ENCODE measurements at places on chromosomes 1 and 21.
A peak's percentile ranks its signal among the peaks of the same experiment; 100 is the strongest.

DNA sequence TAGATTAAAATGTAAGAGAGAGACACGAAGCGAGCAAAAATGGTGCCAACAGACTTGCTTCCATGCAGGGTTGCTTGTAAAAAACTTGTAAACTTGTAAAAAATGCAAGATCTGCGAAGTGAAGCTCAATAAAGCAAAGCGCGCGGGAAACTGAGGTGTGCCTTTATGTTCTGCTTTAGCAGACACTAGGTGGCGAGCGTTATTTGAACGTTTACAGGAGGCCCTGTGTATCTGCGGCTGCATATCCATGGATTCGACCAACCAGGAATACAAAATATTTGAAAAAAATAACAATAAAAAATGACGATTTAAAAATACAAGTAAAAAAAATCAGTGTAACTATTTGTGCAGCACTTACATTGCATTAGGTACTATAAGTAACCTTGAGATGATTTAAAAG is 1.5 kb downstream of the UBE2G2 start:
- DNase-seq, result no peak

GRCh38 chr1:86957221-86957620 is 42.8 kb downstream of the HS2ST1 start:
- DNase-seq, result no peak

DNA sequence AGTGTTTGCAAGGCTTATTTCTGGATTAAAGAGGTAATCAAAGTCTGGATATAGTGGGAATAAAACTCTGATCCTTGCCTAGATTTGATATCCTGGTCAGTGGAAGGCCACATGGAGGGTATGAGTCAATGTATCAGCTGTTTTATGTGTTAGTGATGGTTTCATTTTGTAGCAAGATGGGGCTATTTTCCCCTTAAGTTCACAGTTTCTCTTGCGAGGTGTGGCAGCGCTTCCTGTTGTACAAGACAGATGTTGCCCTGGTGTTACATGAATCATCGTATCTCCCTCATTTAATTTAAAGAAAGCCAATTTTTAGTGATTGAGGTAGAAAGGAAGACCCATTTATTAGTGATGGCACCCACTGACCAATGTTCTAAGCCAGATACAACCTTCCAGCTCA is 220.2 kb downstream of the DUSP10 start:
- DNase-seq, result no peak

DNA sequence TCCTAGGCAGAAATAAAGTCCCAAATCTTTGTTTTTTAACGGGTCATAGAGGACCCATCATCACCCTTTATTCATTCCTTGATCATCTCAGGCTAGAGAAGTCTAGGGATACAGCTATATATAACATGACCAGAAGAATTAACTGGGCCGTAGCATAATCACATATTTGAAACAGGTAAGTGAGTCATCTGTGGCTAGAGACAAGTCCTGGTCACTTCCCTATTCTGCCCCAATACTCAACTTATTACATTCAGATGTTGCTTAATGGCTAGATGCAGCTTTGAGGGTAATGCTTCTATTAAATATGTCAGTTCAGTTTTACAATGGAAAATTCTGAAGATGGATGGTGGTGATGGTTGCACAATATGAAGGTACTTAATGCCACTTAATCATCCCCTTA is 47.0 kb downstream of the EXO1 start:
- DNase-seq, result no peak

DNA sequence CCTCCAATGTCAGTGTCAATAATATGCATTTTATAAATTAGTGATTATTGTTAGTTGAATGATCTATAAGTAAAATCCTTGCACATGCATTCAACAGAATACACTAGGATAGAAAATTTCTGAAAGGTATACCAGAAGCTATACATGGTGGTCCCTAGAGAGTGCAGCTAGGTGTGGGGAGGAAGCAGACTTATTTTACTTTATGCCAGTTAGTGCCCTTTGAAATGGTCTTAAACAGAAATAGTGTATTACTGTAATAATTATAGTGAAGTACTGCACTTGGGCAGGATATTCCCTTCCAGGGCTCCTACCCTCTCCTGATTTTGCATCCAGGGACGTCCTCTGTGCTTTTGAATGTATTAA is 23.2 kb upstream of the WDR26 start:
- no peak for DNase-seq

GRCh38 chr1:232878086-232878485 is 72.3 kb upstream of the NTPCR start:
- DNase-seq, result peak; percentile 58

- DNase-seq, result no peak
Observed at GRCh38 chr1:244436336-244437085, 15.2 kb downstream of the ADSS2 start.

- DNase-seq, result no peak
Observed at GRCh38 chr1:212583643-212584042, 24.9 kb upstream of the ATF3 start.

GRCh38 chr1:180151508-180151907 is 3.2 kb upstream of the QSOX1 start:
- no peak for DNase-seq

DNA sequence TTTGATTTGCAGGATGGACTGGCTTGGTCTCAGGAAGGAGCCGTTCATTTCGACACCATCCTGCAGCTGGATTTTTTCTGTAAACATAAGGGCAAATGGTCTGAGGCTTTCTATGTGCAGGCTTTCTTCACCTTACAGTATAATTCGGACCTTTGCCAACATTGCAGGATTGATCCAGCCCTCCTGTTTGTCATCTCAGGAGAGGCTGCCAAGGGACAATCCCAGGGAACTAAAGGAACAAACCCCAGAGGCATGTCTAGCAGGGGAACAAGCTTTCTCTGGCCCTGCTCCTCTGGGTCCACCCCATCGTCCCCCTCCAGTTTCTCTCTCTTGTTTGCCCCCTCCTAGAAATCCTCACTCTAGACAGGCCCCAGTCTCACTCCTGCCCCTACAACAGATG is 24.8 kb upstream of the GBP6 start:
- DNase-seq, result no peak

DNA sequence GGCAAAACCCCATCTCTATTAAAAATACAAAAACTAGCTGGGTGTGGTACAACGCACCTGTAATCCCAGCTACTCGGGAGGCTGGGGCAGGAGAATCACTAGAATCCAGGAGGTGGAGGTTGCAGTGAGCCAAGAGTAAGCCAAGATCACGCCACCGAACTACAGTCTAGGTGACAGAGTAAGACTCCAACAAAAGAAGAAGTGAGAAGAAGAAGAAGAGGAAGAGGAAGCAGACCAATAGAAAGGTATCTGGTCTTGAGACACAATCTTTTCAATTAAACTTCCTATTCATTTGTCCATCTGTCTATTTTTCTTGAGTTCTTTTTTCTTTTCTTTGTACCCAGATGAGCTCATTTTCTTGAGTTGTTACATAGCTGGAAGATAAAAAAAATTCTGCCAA is 55.7 kb upstream of the ACADM start:
- DNase-seq, result no peak

- DNase-seq, result no peak
Observed at GRCh38 chr1:226226601-226227000, 3.1 kb downstream of the MIXL1 start.
